ENCODE measurements at places on chromosomes 11 and 22. TPM values are rescaled to one million over a fixed set of nuclear protein-coding genes. Genes with fewer than 3 reads are reported as not detected.

The SLC1A2 gene
- total RNA-seq = 1.3 TPM

The SIPA1 gene
- total RNA-seq = 54.5 TPM

The CARD18 gene
- not detected for total RNA-seq

The ACP2 gene
- total RNA-seq = 38.2 TPM

The OR8B8 gene
- not detected for total RNA-seq

The BIRC3 gene
- total RNA-seq = 5.3 TPM

The HOATZ gene
- not detected for total RNA-seq

The ZNF215 gene
- 2.5 TPM for total RNA-seq

The RIMBP3C gene
- 0.26 TPM for total RNA-seq

The GPR83 gene
- not detected for total RNA-seq

The CALCA gene
- not detected for total RNA-seq

The SYCE3 gene
- total RNA-seq = not detected

The THYN1 gene
- 45.9 TPM for total RNA-seq

The USP2 gene
- 4.2 TPM for total RNA-seq

The PATE2 gene
- not detected for total RNA-seq

GRCh38 chr22:44537467-44537866 is 39.4 kb upstream of the RTL6 start:
- peak; percentile 71 for DNase-seq

DNA sequence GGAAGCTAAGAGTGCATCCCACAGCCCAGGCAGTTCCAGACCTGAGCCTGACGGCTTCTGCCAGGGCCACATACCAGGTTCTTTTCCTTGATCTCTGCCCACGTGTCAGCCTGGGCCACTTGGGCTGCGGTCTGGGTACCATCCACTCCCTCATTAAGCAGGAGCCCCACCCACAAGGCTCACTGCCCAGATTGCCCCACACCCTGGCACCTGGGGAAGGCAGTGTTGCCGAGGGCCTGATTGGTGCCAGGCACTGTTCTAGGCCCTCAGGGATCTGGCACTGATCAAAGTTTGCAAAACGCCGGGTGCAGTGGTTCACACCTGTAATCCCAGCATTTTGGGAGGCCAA is 15.4 kb downstream of the GGA1 start:
- no peak for DNase-seq

- DNase-seq = no peak
Measured at GRCh38 chr11:111633756-111634362, 31.6 kb downstream of the SIK2 start.

- DNase-seq = no peak
Measured at GRCh38 chr22:35359380-35360065, 21.4 kb upstream of the HMOX1 start.

DNA sequence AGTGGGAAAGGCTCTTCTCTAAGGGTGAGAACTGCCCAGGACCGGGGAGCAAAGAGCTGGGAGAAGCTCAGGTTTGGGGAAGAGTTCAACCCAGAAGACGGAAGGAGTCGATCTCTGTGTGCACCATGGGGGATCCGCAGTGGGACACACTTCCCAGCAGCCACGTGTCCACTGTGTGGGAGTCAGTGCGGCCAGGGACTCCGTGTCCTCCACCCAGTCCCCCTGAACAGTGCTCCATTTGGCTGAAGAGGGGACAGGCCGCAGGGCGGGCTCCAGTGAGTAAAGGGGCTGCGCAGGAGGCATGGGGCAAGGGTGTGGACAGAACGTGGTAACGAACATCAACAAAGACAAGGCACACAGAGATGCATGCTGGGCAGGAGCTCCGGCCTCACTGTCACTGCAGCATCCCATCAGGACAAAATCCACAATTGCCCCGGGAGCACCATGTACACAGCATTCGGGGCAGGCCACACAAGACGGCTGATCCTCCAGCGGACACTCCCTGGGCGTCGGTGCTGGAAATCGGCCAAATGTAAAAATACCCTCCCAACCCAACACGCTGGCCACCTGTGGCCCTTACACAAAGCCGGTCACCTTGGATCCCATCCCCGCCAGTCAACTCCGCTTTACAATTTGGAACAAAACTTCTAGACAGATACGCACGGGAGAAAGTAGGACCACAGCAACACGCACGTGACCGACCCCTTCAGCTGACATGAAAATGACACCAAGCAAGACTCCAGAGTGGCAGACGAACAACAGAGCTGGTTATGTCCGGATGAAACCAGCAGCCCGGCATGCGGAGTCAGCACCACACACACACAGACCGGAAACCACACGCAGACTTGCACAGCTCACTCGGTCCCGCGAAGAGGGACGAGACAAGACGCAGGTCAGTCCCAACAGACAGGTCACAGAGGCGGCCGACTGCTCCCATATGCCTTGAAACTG is 366.8 kb downstream of the SHANK2 start:
- DNase-seq = no peak

- DNase-seq = peak; percentile 60
Measured at GRCh38 chr22:30864441-30865420, 103.8 kb downstream of the MORC2 start.

DNA sequence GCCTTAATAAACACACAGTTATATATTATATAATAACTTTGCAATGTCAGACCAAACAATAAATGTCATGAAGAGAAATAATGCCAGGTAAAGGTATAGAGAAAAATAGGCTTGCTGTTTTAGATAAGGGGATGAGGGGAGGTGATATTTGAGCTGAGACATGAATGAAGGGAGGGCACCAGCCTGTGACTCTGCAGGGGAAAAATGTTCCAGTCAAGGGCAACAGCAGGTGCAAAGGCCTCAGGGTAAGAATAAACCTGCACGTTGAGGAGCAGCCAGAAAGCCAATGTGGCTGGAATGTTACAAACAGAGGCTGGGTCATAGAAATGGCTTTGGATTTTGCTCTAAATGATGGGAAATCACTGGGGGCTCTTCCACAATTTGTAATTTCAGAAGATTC is 519.6 kb downstream of the SOX6 start:
- DNase-seq = no peak

DNA sequence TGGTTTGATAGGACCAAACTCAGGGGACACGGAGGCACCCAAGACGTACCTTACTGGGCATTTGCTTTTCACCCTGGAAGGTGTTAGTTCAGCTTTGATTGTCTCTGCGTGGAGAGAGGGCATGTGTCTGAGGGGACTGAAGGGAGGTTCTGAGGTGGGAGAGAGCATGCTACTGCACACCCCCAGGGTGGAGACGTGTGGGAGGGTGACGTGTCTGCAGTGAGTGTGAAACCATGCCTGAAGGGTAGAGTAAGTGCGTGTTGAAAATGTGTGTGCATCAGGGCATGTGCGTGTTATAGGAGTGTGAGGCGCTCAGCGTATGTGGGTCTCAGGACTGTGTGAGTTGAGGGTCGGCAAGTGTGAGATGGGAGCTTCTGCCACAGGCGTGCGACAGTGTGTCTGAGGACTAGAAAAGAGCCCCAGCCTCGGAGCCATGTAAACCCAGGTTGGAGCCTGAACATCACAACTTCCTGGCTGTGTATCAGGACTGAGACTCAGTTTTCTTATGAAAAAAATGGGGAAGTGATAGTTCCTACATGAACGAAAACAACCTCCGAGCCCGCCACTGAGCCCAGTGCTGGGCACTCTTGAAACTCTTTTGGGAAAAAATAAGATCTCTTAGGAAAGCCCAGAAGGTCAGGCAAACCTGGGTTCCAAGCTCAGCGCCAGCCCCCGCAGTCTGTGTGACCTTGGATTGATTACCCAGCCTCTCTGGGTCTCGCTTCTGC is 11.8 kb upstream of the KCNJ11 start:
- no peak for DNase-seq

GRCh38 chr11:69419662-69420395 is 61.6 kb upstream of the LINC01488 start:
- no peak for DNase-seq

DNA sequence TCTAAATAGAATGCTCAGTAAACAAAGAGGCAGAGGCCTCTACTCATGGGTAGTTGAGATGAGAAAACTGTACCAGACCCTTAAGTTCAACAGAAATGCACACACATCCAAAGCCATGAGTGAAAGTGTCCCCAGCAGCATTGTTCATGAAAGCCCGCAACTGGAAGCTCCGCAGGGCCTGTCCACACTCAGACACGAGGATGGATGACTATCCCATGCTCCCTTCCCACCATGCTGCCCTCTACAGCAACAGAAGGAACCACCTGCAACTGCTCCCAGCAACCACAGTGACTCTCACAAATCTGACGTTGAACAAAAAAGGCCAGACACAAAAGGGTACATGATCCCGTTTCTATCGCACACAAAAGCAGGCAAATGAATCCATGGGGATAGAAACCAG is 76.9 kb upstream of the ANO1 start:
- DNase-seq = no peak

DNA sequence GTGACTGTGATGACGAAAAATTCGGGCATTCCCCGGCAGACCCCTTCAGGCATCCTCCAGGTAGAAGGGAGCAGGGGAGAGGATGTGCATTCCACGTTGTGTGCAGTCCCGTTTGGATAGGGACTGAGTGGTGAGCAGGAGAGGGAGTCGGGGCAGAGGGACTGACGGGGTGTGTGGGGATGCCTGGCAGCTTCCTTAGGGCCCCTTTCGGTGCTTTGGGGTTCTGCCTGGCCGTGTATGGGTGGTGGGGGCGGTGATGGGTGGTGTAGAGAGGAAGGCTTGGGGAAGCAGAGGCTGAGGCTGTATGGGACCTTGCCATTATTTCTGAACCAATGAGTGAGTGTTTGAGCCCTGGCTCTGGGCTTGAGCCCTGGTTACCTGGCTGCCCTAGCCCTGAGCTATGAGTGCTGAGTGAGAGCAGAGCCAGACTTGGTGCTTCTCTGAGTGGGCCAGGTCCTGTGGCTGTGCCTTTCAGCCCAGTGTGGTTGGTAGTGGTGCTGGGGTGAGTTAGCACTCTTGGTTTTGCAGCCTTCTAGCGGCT is 914 bp downstream of the INPPL1 start:
- DNase-seq = peak; percentile 77

- DNase-seq = peak; percentile 28
Measured at GRCh38 chr22:35172442-35172841, 84.9 kb upstream of the HMGXB4 start.

DNA sequence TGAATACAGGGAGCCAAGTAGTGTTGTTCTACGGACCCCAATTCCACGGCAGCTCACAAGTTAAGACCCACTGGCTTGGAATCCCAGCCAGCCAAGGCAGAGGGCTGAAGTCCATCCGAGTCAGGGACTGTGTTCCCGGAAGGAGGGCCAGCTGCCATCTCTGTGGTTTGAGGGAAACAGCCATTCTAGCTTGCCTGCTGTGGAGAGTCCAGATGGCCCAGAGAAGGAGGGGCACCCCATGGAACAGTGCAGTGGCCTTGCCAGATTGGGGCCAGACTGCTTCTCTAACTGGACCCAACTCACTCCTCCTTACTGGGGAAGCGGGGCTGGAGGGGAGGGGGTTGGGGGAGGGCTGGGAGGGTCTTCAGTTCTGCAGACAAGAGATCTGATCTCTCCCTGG is 156.4 kb downstream of the FAM181B start:
- DNase-seq = no peak

DNA sequence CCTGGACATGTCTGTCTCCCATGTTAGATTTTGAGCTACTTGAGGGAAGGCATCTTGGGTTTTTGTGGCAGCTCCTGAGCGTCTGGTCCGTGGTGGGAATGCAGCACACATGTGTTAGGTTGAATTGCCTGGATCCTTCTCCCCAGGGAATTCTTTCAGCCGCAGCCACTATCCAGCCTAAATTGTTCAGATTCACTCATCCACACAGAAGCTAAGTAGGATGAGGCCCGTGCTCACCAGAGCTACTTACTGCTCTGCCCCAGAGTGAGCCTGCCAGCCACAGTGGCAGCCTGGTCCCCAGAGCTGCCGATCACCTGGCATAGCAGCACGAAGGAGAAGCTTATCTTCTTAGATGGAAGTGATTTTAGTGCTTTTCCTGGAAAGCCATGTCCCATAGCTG is 34.4 kb upstream of the SORL1-AS1 start:
- no peak for DNase-seq

DNA sequence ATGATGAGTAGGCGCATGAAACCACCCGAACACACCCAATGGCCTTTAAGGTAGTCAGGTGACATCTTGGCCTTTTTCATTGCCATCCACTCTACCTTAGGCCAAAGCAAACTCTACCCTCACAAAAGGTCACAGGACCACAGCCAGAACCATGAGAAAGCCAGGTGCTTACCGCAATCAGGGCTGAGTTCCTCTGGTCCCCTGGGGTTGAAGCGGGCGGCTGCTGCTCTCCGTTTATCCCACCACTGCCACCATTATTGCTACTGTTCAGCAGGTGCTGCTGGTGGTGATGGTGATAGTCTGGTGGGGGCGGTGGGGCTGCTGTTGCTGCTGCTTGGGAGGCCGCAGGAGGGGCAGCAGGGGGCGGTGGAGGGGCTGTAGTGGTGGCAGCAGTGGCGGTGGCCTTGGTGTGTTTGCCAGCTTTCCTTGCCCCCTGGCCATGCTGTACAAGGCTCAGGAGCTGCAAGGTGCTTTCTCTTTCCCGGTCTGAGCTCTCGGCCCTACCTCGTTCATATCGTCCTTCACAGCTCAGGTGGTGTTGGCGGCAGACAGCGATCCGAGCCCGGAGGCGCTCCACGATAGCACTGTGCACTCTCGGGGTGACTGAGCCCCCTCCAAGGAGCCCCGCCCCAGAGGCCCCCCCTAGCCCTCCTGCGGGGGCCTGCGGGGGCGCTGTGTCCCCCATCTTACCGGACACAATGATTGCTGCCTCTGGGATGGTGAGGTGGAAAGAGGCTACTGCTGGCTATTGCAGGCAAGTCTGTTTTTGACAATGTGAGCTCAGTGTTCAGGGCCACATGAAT is 1.6 kb downstream of the MAML2 start:
- DNase-seq = peak; percentile 90

DNA sequence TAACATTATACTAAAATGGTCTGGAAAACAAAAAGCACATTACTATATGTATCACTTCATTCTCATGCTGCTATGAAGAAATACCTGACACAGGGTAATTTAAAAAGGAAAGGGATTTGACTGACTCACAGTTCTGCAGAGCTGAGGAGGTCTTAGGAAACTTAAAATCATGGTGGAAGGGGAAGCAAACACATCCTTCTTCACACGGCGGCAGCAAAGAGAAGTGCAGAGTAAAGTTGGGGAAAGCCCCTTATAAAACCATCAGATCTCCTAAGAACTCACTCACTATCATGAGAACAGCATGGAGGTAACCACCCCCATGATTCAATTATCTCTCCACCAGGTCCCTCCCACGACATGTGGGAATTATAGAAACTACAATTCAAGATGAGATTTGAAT is 60.0 kb downstream of the FAM181B start:
- DNase-seq = no peak

DNA sequence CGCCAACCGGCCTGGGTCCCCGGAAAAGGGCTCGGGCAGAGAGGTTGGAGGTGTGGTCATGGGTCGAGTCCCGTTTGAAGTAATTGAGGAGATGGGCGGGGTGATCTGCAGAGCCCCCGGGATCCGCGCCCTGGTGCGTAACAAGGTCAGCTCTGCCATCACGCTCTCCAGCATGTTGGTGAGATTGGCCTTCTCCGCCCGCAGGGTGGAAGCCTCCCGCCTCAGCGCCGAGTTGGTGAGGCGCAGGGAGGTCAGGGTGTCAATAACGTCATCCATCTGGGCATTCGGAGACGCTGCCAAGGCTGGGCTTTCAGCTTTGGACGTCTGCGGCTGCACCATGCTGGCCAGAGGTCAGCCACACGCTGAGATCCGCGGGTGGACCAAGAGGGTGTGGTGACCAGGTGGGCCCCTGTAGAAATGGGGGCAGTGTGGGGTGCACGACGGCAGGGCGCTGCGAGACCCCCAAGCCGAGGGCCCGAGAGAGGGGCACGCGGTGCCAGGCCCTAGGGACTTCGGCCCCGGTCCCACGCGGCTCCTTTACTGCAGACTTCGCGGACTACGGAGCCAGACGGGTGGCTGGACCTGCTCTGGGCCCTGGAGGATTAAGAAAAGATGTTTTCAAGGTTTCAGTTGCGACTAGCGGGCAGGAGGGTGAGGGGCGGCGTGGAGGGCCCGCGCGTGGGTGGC is 672 bp downstream of the RTL6 start:
- no peak for DNase-seq

All from mesenteric fat pad (tissue), 1 donor.